ENCODE measurements at places on chromosomes 4 and X. TPM values are rescaled to one million over a fixed set of nuclear protein-coding genes. Genes with fewer than 3 reads are reported as not detected.

The RHOH gene
- 0.50 TPM for polyA plus RNA-seq

DNA sequence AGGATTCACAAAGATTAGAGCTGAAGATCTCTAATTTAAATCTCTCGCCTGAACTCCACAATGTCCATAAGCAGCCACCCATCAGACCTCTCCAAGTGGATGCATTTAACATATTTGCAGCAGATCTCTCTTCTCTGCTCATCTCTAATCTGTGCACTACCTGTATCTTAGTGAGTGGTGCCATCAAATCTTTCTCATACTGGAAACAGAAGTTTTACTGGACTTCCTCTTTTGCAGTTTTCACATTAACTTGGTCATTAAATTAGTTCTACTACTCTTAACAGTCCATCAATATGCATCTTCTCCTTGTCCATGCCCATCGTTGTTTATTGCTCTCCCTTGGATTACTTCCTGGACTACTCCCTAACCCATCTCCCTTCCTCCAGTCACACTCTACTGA lies 488.5 kb downstream of the IL15 start:
- DNase-seq = no peak

DNA sequence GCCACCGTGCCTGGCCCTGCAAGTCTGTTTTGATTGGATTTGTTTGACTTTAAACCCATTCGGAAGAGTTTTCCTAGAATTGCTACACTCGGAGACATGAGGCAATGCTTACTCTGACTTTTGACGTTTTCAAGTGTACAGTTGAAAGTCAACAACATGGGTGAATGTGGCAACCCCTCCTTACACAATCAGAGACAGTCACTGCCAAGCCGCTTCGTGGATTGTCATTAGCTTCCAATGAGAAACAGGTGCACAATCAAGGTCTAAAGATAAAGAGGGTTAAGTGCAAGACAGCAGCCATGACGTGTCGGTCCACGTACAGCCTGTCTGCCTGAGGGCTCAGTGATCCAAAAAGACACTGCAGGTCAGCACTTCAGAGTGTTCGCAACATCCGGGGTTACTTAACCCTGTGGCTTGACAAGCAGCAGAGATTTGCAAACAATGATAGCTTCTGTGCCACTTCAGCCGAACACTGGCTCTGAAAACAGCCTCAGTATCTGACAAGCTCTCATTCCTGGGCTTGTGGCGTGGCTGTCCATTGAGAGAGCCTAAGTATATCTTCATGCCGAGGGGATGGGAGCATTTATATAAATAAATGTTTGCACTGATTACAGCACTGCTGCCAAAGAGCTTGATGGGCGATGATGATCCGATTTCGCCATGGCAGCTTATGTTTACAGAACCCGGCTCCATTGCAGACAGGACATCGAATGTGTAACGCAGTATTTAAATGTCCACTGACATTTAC lies 180.0 kb downstream of the DHRSX start:
- no peak for DNase-seq

GRCh38 chr4:76420188-76420761 lies 666 bp downstream of the CCDC158 start:
- no peak for DNase-seq

DNA sequence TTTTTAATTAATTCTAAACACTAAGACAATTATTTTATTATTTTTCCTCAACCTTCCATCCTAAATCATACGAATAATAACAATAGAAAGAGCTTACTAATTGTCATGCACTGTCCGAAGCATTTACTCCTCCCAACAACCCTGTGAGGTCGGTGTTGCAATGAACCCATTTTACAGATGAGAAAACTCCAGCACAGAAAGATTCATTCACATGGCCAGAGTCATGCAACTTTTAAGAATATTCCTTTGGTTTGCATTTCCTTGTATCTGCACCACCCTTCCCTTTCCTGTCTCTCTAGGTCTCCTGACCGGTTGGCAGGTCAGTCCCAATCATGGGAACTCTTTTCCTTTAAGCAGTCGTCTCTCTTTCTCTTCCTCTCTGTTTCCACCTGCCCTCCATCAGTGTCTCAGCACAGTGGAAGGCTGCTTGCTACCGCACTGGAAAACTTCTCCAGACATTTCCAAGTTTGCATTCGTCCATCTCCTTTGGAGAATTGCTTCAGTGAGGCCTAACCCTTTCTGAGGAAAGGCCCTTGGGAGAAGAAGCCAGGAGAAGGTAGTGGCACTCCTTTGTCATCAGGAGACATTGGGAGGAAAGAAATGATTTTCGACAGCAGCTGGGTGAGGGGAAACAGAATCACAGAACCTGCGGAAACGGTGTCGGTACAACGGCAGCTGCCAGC lies 1.9 kb upstream of the TMSB4X start:
- DNase-seq = no peak

The TBCK gene
- 71.6 TPM for polyA plus RNA-seq

DNA sequence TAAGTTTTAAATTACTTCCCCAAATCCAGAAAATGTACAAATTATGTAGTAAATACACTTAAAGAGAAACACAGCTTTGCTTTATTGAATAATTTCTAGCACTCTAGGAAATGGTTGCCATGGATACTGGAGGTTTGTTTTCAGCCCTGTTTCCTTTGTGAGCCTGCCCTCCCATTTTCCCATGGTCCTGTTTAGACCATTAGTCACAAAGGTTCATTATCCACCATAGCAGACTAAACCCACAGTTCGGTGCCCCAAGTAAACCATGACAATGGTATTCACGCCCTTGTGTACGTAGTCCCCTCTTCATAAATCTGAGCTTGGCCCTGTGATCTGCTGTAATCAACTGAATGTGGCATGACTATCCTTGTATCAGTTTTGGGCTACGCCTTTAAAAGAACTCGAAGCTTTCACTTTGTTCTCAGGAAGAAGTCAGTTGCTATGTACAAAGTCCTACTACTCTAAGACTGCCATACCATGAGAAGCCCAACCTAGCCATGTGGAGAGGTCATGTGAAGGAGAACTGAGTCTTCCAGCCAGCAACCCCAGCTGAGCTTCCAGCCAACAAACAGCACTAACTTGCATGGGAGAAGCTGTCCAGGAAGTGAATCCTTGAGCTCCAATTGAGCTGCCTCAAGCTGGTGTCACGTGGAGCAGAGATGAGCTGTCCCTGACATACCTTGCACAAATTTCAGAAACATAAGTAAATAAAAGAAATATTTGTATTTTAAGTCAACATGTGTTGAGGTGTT lies 300.4 kb downstream of the LDB2 start:
- no peak for DNase-seq

The SMR3B gene
- not detected for polyA plus RNA-seq

The HSPA4L gene
- 11.4 TPM for polyA plus RNA-seq

GRCh38 chrX:45735571-45735970 lies 534.9 kb upstream of the DIPK2B start:
- no peak for DNase-seq

GRCh38 chr4:141074098-141074878 lies 59.0 kb downstream of the RNF150 start:
- no peak for DNase-seq

The ZFYVE28 gene
- 2.7 TPM for polyA plus RNA-seq

DNA sequence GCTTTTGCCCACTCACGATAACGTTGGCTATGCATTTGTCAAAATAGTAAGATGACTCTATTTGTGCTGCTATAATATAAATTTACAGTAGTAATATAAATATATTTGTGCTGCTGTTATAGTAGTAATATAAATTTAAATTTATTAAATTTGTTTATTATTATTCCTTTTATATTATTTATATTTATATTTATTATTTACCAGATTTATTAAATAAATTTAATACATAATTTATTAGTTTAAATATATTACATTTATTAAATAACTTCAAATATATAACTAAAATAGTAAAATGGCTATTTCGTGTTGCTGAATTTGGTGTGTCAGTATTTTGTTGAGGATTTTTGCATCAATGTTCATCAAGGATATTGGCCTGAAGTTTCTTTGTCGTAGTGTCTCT lies 246.5 kb upstream of the FGF16 start:
- no peak for DNase-seq

Data from left kidney (tissue), 8 donors.